Glomerular endothelial cell (primary cell): ENCODE measurements at places on chromosomes 13 and 19. TPM values are rescaled to one million over a fixed set of nuclear protein-coding genes. Genes with fewer than 3 reads are reported as not detected.

The ZNF264 gene
- total RNA-seq: 19.7 and 31.3 TPM in 2 replicates

The SERPINE3 gene
- total RNA-seq: 0.12 TPM in 1 of 2 replicates, not detected in the other

The PDX1 gene
- not detected in 2 replicates for total RNA-seq

The CGB2 gene
- total RNA-seq: not detected in 2 replicates

DNA sequence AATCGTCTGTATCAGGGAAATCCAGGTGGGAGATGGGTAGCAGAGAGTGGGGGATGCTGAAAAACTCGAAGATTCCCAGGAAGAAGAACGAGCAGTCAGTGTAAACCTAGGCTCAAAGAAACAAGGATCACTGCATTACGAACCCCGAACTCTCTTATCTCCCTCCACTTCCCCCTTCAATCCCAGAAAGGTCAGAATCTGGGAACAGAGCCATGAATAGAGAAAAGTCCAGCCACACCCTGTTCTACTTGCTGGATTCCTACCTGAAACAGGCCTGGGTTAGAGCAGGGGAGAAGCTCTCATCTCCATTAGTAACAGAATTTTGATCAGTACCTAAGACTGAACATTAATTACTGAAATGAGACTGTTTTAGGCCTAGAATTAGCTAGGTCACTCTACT lies 24.4 kb downstream of the EPSTI1 start:
- DNase-seq: no peak

- DNase-seq: no peak
These were observed 17.2 kb upstream of the CRTC1 start for GRCh38 chr19:18666317-18666716.

DNA sequence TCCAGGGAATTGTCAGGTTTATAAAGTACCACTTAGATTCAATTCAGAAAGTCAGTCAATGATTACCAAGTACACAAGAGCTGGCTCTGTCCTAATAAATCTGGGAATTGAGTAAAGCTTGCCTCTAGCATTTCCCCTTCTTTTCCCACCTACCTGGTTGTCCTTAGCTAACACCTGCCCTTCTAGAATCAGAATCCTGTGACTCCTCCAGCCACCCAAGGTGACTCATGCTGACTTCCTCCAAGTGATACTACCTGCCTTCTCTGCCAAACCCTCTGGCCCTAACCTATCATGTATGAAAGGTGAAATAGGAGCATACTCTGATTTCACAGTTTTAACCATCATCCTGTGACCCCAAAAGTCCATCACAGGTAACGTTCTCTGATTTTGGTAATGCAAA lies 151.2 kb downstream of the DIAPH3 start:
- DNase-seq: no peak

- DNase-seq: peak; percentile 78
These were observed 202.9 kb downstream of the ATP8A2 start for GRCh38 chr13:25574437-25575411.

- no peak for DNase-seq
These were observed 123.9 kb downstream of the SLITRK6 start for GRCh38 chr13:85675151-85675907.

- no peak for DNase-seq
These were observed 8.4 kb downstream of the ZNF763 start for GRCh38 chr19:11973019-11973810.

- no peak for DNase-seq
These were observed 833 bp downstream of the GAMT start for GRCh38 chr19:1400281-1401137.
